Endodermal cell (in vitro differentiated cells): ENCODE measurements at places on chromosomes 12 and 14. TPM values are rescaled to one million over a fixed set of nuclear protein-coding genes. Genes with fewer than 3 reads are reported as not detected.

- H3K36me3 ChIP-seq = no peaks in the 10 kb centered on the region
- no peaks in the 10 kb centered on the region for H3K4me1 ChIP-seq
- no peaks in the 10 kb centered on the region for H3K27me3 ChIP-seq
These were observed 263.9 kb upstream of the TMTC1 start for GRCh38 chr12:30047516-30048254.

The ALG10 gene
- 29.0 and 33.2 TPM in 2 replicates for total RNA-seq

The ARMH4 gene
- 9.6 to 17.3 TPM (median 17.3 TPM) in 3 replicates for total RNA-seq

The ASB2 gene
- 0.11 and 0.36 TPM in 2 replicates for total RNA-seq

GRCh38 chr14:94162466-94162865 is 11.7 kb upstream of the PPP4R4 start:
- DNase-seq = no peak
- no peak overlapping the region for H3K27ac ChIP-seq
- no peak overlapping the region for H3K4me3 ChIP-seq
- no peaks in the 10 kb centered on the region for H3K4me1 ChIP-seq
- H3K36me3 ChIP-seq = no peaks in the 10 kb centered on the region
- H3K27me3 ChIP-seq = no peaks in the 10 kb centered on the region

GRCh38 chr12:96334502-96334901 is 65.7 kb downstream of the CDK17 start:
- no peaks in the 10 kb centered on the region for H3K4me1 ChIP-seq
- no peak overlapping the region for H3K27ac ChIP-seq
- H3K27me3 ChIP-seq = no peaks in the 10 kb centered on the region
- H3K4me3 ChIP-seq = no peak overlapping the region
- DNase-seq = no peak

GRCh38 chr12:71691504-71692129 is 5.7 kb downstream of the TMEM19 start:
- no peak overlapping the region for H3K4me3 ChIP-seq
- H3K36me3 ChIP-seq = peaks cover 7% of the 10 kb centered on the region
- H3K4me1 ChIP-seq = no peaks in the 10 kb centered on the region
- H3K27ac ChIP-seq = no peak overlapping the region
- no peaks in the 10 kb centered on the region for H3K27me3 ChIP-seq

DNA sequence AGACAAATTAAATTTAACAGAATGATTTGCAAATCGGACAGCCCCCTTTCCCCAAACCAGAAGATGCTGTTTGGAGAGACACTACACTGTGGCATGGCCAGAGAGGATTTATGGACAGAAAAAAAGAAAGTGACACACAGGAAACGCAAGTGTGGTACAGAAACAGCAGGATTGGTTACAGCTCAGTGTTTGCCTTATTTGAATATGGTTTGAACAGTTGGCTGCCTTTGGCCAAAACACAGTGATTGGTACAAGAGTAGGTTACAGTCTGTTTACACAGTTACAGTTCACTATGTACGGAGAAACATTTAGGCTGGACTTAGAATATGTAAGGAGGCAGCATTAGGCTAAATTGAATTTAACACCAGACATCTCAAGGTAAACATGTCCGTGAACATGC is 335.3 kb downstream of the NPAS3 start:
- no peak overlapping the region for H3K4me3 ChIP-seq
- no peaks in the 10 kb centered on the region for H3K36me3 ChIP-seq
- DNase-seq = no peak
- no peaks in the 10 kb centered on the region for H3K4me1 ChIP-seq
- no peak overlapping the region for H3K27ac ChIP-seq
- H3K27me3 ChIP-seq = no peaks in the 10 kb centered on the region

DNA sequence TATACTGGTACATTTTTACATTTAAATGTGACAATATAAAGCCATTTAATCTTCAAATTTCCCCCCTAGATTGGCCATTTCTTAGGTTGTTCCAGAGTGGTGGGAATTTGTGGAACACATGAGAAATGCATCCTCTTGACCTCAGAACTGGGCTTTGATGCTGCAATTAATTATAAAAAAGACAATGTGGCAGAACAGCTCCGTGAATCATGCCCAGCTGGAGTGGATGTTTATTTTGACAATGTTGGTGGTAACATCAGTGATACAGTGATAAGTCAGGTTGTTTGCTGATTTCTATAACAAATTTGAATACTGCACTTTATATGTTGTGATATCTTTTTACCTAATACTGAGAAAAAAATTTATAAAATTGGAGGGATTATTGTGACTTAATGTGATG is 7.6 kb upstream of the ZNF410 start:
- H3K4me3 ChIP-seq = no peak overlapping the region
- H3K36me3 ChIP-seq = peaks cover 24% of the 10 kb centered on the region
- no peak for DNase-seq
- no peaks in the 10 kb centered on the region for H3K27me3 ChIP-seq
